Right ventricle myocardium superior (tissue), 1 donor: ENCODE measurements at places on chromosomes 13 and 19. TPM values are rescaled to one million over a fixed set of nuclear protein-coding genes. Genes with fewer than 3 reads are reported as not detected.
A peak's percentile ranks its signal among the peaks of the same experiment; 100 is the strongest.

DNA sequence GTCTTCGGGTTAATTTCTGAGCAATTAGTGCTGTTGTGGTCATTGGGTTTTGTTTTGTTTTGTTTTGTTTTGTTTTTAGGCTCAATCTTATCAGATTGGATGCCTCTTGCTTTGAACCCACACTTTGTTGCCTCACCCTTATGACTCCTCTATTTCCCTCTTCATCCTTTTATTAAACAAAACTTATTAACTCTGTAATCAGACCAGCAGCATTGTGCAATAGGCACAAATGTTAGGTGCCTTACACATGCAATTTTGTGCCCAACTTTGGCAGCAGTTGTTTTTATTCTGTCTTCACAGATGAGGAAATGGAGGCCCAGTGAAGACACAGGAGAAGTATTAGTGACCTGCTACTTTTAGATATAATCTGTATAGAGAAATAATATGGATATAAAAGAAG lies 377.7 kb downstream of the KCNRG start:
- DNase-seq = no peak

DNA sequence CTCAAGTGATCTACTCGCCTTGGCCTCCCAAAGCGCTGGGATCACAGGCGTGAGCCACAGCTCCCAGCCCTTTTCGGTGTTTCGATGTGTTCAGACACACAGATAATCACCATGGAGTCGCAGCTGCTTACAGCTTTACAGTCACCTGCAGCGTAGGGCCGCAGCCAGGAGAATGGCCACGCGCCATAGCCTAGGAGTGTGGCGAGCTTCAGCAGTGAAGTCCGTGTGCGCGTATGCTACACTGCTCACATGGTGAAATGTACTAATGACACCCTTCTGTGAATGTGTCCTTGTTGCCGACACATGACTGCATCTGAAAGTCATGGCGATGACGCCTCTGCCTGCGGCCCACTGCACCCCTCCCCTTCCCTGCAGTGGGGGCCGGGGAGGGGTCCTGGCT lies 23.6 kb downstream of the AP3D1 start:
- peak; percentile 86 for DNase-seq

- DNase-seq = no peak
Measured at GRCh38 chr19:33463199-33463598, 58.4 kb downstream of the PEPD start.

GRCh38 chr13:48232420-48233045 lies 473 bp upstream of the ITM2B start:
- no peak for DNase-seq

- DNase-seq = peak; percentile 8
Measured at GRCh38 chr19:18999896-19000620, 33.3 kb downstream of the SUGP2 start.

DNA sequence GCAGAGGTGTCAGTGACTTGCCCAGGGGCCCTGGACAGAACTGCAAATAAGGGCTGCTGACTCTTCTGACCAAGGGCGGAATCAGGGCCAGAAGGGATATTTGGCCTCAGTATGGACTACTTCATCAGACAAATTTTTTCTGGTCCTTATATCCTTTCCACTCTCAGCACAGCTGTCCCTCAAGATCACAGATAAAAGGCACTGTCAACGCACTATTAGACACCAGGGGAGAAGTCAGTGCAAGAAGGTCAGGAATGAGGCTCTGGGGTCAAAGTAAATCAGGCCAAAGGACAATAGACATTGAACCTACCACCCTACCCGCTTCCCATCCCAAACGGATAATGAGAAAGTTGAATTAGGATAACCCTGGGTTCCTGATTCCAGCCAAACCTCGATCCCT lies 657.6 kb downstream of the UQCRFS1 start:
- no peak for DNase-seq

DNA sequence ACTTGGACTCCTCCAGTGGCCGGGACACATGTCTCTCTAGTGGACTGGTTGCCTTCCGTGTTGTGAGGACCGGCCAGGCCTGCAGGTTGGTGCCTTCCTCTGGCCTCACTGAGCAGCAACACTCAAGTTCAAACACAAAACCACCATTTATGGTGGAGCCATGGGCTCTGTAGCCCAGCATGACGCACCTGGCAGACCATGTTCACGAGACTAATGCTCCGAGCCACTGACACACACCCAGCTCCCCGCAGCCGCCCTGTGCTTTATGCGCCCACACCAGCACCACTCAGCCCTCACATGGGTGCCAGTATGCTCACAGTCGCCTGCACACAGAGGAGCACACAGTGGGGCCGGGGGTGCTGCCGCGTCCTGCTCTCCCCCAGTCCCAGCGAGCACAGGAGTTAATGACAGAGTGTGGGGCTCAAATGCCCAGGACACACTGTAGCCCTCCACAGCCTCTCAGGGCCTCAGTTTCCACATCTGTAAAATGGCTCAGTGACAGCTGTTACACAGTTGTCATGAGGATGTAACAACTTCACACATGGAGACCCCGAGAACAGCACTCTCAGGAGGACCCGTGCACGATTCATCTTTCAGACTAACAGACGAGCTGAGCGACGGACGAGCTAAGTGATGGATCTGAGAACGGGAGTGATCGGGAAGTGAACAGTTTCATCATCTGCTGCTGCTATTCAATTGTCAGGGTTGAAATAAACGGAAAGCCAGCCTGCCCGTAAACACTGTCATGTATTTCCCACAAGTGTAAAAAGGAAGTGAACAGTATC lies 7.8 kb downstream of the GAS6 start:
- no peak for DNase-seq

Gene RNF113B
- total RNA-seq = not detected
